ENCODE measurements at places on chromosomes 6 and 20. TPM values are rescaled to one million over a fixed set of nuclear protein-coding genes. Genes with fewer than 3 reads are reported as not detected.

GRCh38 chr20:20456741-20457140 lies 88.8 kb downstream of the INSM1 start:
- DNase-seq, result no peak

- DNase-seq, result no peak
These were observed 160.1 kb downstream of the ZFAND3 start for GRCh38 chr6:37979392-37980221.

POU3F2 gene
- polyA plus RNA-seq, result 0.07 TPM

PTCHD4 gene
- polyA plus RNA-seq, result 0.73 TPM

- DNase-seq, result no peak
These were observed 343.1 kb downstream of the TFAP2A start for GRCh38 chr6:10071631-10072220.

Measured in renal pelvis (tissue), 12 donors.